KBM-7 (cell line): ENCODE measurements at places on chromosomes 4 and X.

- peak; percentile 71 for DNase-seq
Observed at GRCh38 chrX:19682712-19683331, 167.5 kb upstream of the MAP3K15 start.

GRCh38 chrX:40871385-40872082 is 136.2 kb upstream of the MED14 start:
- DNase-seq, result no peak

DNA sequence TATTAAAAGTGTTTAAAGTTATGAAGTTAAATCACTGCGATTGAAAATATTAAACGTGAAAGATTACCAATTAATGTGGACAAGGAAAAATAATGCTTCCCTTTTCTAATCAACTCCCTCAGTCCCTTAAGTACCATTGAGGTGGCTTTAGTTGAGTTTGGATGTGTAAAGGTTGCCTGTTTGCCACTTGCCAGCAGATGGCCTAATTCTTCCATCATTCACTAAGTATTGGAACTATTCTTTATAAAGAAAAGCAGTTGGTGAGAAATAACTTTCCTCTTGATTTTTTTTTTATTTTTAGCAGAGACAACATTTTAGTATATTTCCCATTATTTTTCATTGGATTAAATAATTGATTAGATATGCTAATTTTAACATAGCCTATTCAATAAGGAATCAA is 295.9 kb upstream of the TACR3 start:
- DNase-seq, result peak; percentile 12

DNA sequence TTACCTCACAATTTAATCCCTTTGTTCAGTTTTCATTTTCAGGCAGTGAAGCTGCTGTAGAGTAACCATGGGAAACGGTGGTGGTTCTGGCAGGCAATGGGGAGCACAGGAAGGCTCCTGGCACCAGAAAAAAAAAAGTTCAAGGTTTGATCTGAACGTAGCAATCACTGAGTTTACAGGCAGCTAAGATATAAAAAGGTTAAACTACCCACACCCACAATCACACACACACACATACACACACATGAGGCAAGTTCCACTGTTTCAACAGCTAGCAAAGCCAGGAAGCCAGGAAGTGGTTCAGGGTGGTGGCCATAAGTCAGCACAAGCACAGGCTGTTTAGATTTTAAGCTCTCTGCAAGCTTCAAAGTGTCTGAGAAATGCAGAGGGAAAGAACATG is at the start of gene SULT1B1:
SULT1B1 (minus strand) TSS at position 166 of the 400 bp plus-strand sequence. CDS start 5,403 bp downstream, outside the sequence.
- peak; percentile 35 for DNase-seq

DNA sequence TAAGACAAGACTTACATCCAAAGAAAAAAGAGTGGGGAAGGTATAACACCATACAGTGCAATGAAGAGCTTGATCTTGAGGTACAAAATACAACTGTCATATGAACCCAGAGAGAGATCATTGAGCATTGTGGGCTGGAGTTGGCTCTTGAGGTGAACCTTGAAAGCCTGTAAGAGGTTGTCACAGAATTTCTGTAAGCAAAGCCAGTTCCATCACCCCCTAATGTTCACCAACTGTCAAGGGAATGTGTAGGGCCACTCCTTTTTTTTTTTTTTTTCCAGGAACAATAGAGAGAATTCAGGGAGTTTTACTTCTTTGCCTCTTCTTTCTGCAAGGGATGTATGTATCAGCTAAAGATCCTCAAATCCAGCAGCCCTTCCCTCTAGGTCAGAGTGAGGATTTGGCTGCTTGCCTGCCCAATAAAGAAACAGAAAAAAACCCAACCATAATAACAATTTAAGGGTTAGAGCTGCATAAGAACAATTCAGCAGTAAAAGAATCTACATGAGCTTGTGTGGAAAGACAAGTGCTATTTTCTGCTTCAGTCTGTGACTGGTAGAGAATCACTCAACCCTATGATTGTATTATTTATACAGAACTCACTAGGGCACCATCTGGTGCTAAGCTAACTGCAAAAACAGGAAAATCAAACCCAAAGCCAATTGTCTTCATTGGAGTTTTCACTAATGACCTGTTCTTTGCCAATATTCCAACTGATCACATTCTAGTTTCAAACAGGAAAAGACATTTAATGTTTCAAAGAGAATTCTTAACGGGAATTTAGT is 217.5 kb upstream of the TEX13C start:
- DNase-seq, result no peak

DNA sequence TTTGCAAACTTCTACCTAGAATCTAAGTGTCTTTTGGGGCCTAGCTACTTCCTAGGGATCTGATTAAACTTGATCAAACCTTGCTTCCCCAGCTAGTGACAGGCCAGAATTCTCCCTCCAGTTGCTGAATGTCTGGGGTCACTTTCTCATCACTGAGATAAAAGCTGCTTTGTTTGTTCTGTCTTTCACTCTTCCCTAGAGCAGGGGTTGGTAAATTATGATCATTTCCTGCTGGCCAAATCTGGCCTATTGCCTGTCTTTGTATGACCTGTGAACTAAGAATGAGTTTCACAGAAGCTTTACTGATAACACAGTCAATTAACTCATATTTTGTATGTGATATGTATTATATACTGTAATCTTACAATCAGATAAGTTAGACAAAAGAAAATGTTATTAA is 157.8 kb upstream of the AADAT start:
- no peak for DNase-seq

DNA sequence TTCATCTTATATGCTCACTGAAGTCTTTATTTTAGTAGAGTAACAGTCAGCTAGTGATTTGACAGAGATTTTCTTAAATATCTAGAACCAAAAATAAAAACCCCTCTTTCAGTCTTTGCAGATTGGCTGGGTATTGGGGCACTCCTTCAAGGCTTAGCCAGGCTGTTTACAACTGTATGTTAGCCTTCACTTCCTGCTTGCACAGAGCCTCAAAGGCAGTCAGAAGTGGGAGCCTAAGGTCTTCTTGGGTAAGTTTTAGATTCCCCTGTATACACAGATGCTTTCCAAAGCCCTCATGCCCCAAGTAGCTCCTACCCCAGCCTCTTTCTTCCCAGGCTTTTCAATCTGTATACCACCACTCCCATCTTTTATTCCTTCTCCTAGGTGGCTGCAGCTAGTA is 136.1 kb upstream of the STIM2 start:
- no peak for DNase-seq

DNA sequence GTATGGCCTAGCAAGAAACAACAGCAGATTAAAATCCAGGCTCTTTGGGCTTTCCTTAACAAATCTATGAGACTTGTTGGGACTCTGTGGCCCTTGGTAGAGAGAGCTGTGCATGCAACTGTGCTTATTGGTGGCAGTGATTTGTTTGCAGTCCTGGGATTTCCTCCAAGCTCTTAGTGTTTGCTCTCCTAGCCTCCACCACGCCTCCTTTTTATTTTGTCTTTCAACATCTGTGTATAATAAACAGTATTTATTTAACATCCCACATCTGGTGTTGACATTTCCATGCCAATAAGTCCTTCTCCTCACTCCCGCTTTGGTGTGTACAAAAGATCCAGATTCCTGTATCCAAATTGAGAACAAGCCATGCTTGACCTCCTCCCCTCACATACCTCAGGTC is 3.1 kb downstream of the TNMD start:
- no peak for DNase-seq

DNA sequence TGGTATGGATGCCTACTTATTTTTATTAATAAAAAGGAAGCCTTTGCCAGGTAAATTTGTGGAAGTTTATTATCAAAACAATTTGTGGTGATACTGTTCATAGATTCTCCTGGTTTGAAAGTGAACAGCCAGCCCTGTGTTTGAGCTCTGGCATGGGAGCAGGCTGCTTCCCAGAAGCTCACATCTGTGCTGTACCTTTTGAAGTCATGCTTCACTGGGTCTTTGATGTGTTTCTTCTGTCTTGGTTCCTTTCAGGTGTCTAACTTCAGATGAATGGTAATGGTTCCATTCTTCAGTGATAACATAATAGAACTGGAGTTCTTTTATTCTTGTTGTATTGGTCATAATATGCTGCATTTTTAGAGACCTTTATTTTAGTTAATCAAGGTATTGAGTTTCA is 85.5 kb downstream of the BMPR1B start:
- no peak for DNase-seq

GRCh38 chr4:183553601-183554345 is 48.9 kb downstream of the ING2 start:
- DNase-seq, result no peak
